Posterior cingulate gyrus (tissue), 11 donors: ENCODE measurements at places on chromosomes 3 and 15.

DNA sequence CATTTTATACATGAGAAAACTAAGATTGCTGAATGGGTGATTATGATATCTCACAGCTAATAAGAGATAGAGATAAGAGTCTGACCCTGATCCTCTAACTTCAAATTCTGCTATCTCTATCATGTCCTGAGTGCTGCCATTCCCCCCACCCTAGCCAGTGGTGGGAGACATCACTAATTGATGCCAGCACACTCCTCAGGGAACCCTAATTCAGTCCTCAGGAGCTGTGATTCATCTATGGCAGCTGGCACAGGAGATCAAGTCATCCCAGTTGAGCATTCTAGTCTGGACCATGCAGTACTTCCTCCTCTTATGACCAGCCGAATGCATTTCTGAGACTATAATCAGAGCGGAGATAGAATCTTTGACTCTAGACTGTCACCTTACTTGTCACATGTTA, 71.9 kb downstream of the SYNM start:
- no peak for DNase-seq

- no peak for DNase-seq
Measured at GRCh38 chr3:103818800-103819199, 1384.0 kb downstream of the ZPLD1 start.

DNA sequence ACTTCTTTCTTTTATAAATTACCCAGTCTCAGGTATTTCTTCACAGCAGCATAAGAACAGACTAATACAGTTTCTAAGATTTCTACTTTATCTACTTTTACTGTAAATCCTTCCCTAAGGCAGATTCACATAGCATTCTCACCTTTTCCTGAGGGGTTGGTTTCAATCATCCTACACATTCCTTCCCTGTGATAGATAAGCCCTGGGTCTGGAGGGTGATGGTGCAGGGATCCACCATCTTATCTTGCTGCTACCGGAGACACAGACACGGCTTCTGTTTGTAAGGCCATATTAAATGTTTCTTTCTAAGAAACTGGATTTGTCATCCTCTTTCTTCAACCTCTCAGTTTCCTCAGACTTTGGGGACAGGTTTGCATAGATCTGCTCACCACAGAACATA, 6.1 kb downstream of the IQCF5 start:
- no peak for DNase-seq

DNA sequence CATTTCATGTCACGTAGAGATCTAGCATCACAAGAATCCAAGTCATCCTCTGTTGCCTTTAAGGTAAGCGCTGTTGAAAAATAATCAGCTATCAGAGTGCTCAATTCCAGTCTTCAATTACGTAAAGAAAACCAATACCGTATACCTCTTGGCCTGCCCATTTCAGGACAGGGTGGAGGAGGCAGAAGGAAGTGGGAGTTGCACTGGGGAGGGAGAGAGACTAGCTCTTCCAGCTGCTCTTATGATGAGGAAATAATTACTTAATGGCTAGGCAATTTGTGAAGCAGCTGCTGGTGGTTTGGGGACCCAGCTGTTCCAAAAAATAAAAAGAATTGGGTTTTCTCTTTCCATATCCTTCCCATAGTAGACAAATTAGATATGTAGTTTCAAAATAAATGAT, 365.8 kb upstream of the MCTP2 start:
- DNase-seq: no peak

GRCh38 chr3:189167027-189167766, 4.6 kb upstream of the TPRG1 start:
- DNase-seq: no peak

DNA sequence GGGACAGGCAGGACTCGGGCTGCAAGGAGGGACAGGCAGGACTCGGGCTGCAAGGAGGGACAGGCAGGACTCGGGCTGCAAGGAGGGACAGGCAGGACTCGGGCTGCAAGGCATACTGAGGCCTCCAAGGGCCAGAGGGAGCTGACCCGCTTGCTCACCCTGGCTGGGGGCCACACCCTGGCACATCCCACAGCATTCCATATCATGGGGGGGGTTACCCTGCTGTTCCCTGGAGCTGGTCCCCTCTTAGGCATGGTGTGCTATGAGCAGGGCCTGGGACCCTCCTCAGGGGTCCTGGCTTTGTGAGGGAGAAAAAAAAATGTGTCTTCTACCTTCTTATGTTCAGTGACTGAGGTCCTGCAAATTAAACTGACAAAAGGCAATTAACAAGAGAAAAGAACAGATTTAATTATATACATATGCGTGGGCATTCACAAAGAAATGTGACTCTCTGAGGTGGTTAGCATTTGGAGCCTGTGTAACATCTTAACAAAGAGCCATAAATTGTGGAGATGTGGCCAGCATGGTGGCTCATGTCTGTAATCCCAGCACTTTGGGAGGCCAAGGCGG, 97.6 kb upstream of the ALDH1A3 start:
- no peak for DNase-seq

GRCh38 chr15:57278439-57278838, 97.9 kb upstream of the CGNL1 start:
- no peak for DNase-seq

GRCh38 chr3:179706233-179706632, 53.4 kb downstream of the USP13 start:
- no peak for DNase-seq

- no peak for DNase-seq
Measured at GRCh38 chr3:156148946-156149381, 28.6 kb downstream of the KCNAB1 start.

- DNase-seq: no peak
Measured at GRCh38 chr15:34654625-34655024, 71.2 kb upstream of the GOLGA8B start.
